Stimulated activated CD8-positive, alpha-beta memory T cell treated with anti-CD3 and anti-CD28 coated beads, Interleukin-4, amount 100 ng/mL, for 4 hours (primary cell): ENCODE measurements at places on chromosomes 16 and 17.

- DNase-seq: no peak
Observed at GRCh38 chr17:44351464-44351863, 6.4 kb downstream of the GRN start.

GRCh38 chr17:77604301-77604972, 354.1 kb upstream of the TNRC6C start:
- no peak for DNase-seq

DNA sequence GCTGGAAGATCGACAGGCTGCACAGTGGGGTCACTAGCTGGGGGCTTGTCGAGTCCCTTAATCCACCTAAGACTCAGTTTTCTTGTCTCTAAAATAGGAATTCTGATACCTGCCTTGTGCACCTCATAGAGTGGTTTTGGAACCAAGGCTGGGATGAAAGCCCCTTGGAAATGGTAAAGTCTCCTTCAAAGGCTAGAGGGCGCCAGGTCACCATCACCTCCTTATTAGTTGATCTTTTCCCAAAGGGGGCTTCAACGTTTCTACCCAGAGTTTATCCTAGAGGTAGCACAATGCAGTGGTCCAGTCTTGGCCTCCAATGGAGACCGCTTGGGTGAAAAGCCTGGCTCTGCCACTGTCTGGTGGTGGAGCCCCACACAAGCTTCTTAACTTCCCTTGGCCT, 158.2 kb downstream of the AIPL1 start:
- no peak for DNase-seq

DNA sequence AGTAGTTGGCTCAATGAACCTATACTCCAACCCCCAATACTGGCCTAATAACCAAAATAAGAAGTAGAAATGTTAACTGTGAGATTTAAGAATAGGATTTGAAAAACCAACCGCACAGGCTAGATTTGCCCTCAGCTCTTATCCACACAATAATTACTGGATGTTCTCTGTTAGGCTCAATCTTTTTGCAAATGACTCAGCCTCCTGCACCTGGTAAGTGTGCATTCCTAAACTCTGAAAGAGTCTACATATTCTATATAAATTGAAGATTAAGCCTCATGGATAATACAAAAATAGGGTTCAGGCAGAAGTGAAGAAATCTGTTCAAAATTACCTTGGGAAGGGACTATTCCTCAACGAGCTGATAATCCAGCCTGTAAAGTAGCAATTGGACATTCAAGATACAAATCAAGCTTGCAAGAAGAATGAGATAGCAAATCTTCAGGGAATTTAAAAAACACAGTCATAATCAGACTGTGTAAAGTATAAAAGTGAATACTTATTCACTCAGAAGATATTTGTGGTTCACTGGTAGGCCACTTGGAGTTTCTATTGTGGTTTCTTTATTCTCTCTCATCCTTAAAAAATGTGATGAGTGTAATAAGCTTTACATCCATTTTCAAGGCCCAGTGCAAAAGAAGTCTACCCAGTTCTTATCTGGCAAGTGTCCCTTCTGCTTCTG, 931.9 kb upstream of the SOX9 start:
- no peak for DNase-seq

DNA sequence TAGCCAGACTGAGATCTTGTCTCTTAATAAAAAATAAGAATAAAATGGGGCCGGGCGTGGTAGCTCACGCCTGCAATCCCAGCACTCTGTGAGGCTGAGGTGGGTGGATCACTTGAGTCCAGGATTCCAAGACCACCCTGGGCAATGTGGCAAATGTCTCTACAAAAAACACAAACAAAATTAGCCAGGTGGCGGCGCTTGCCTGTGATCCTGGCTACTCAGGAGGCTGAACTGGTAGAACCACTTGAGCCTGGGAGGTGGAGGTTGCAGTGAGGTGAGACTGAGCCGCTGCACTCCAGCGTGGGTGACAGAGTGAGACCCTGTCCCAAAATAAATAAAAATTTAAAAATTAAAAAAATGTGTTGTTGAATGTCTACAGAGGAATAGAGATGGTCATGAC, 2.9 kb upstream of the DEF8 start:
- DNase-seq: no peak

- no peak for DNase-seq
Observed at GRCh38 chr16:768428-768827, 7.9 kb downstream of the MSLN start.

GRCh38 chr17:40402668-40403067, 15.0 kb downstream of the TOP2A start:
- DNase-seq: no peak

GRCh38 chr17:49513044-49513395, 17.9 kb downstream of the NGFR start:
- no peak for DNase-seq
